Effector memory CD8-positive, alpha-beta T cell (primary cell): ENCODE measurements at places on chromosomes 12 and 14.
A peak's percentile ranks its signal among the peaks of the same experiment; 100 is the strongest.

DNA sequence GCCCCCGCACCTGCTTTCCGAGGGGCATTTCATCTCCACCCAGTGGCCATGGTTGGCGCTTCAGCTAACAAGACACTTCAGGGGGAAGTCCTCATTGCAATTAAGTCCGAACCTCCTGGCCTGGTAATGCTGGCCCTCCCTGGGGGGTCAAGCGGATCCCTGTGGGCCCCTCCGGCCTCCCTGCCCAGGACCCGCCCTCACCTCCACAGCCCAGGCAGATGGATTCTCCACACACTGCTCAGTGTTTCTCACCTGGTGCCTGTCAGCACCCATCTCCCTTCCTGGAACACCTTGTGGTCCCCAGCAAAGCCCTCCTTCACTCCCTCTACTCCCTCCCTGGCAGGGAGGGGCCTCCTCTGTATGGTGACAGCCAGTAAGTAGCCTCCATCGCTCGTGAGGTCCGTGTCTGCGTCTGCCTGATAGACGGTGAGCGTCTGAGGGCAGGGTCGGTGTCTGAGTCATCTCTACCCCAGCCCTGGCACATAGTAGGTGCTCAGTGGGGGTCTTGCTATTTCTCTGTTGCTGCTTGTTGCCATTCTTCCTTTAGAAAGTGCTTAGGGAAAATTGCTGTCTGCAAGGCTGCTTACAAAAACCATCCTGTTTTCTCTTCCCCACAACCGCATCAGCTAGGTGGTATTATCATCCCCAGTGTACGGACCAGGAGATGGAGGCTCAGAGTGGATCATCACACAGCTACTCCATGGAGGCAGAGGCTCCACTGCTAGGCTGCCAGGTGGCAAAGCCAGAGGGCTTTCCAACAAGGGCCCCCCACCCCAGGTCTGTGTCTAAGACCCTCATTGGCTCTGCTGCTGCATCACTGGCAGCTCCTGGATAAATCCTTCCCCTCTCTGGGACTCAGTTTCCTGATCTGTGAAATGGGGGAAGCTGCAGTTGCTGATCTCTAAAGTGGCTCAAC lies 39.7 kb upstream of the EML1 start:
- DNase-seq = no peak

- DNase-seq = peak; percentile 6
Observed at GRCh38 chr12:101759396-101760047, 20.3 kb upstream of the SYCP3 start.

- DNase-seq = no peak
Observed at GRCh38 chr14:31229009-31229408, 21.4 kb upstream of the HECTD1 start.

GRCh38 chr14:60102389-60102788 lies 10.7 kb downstream of the PCNX4 start:
- no peak for DNase-seq

DNA sequence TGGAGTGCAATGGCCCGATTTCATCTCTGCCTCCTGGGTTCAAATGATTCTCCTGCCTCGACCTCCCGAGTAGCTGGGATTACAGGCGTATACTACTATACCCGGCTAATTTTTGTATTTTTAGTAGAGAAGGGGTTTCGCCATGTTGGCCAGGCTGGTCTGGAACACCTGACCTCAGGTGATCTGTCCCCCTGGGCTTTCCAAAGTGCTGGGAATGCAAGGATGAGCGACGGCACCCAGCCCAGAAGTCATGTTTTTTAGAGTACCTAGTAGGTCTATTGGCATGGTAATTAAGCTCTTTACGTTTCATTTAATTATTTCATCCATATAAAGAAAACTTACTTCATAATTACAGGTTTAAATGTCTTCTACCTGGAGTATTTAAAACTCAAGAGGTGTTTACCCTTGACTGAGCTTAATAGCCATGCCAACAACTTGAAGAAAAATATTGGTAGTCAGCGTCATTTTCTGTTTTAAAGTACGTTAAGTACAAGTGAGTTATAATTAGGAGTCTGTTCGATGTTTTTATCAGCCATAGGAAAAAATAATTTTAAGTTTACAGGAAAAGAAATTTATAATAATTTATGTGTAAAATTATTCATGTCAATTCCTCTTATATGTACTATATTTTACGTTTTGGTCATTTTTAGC lies 4.0 kb downstream of the TMPO start:
- no peak for DNase-seq

DNA sequence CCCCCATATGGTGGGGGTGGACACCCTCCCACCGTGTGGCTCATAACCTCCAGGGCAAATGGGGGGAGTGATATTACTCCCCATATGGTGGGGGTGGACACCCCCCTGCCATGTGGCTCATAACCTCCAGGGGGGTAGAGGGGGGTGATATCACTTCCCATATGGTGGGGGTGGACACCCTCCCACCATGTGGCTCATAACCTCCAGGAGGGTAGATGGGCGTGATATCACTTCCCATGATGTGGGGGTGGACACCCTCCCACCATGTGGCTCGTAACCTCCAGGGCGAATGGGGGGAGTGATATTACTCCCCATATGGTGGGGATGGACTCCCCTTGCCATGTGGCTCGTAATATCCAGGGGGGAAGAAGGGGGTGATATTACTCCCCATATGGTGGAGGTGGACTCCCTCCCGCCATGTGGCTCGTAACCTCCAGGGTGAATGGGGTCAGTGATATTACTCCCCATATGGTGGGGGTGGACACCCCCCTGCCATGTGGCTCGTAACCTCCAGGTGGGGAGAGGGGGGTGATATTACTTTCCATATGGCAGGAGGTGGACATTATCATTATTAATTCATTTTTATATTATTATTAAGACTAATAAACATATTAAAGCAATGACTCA lies 51.2 kb upstream of the OXA1L start:
- no peak for DNase-seq

- no peak for DNase-seq
Observed at GRCh38 chr12:118548887-118549509, 172.6 kb downstream of the SUDS3 start.

DNA sequence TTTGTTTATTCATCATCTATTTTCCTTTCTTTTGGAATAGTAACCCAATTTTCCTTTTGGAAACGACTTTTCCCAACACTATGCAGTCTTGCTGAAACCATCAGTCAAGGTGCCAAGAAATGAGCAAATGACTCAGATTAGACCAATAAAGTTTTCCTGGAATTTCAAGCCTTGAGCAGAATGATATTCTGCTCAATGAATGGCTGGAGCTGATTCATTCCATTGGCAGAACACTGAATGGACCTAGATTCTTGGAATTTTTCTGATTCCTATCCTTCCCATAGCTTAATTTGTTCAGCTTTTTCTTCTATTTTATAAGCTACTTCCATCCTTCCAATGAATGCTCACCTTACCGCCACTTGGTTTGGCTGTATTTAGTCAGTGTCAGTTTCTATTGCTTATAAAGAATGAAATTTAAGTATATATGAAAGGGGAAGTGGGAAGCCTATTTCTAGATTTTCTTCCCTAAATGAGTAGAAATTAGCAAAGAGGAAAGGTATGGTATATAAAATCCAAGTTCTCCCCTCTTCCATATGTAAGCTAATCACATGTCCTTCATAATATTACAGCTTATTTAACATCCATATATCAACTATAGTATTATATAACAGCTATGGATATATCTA lies 89.0 kb downstream of the C14orf39 start:
- DNase-seq = no peak
